ENCODE measurements at places on chromosomes 5 and 9.

- no peak for DNase-seq
Observed at GRCh38 chr5:103894882-103895281, 332.3 kb upstream of the NUDT12 start.

DNA sequence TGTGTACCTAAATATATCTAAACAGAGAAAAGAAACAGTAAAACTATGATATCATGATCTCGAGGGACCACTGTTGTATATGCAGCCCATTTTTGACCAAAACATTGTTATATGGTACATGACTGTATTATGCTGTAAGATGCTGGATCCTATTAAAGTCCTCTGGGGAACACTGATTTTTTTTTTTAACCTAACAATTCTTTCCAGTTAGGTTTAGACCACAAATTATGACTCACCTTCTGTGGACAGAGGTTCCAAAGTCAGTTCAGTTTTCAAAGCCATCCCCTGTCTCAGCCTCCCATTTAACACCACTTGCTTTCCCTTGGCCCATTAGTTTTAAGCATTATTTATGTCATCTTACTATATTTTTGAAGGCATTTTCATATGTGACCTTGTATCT, 27.1 kb downstream of the TRMO start:
- DNase-seq = no peak

GRCh38 chr9:105968811-105969466, 274.6 kb downstream of the TMEM38B start:
- DNase-seq = no peak

DNA sequence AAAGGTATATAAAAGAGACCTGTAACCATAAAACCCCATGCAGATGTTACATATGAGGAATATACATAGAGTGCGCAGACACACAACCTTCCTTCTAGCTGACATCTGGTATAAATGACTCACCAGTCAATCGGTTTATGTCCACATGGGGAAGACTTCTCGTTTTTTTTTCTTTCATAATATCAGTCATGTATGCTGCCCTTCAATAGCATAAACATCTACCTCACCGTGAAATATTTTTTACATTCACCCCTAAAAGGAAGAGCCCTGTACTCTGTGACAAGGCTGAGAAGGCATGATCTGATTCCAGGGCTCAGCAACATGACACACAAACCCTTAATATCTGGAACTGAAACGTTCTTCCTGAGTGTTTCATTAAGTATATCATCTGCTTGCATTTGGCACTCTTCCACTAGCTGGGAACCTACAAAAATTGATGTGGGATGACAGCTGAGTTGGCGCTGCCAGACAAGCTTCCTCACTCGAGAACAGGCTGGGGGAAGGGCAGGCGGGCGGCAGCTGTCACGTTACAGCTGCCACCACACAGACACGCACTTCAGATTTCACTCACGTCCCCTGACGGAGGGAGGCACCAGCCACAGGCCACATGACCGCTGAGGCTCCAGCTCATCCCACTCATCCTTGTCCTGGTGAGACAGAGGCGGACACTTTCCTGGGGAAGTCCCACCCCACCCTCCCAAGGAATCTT, 74.2 kb downstream of the SHB start:
- peak; percentile 94 for DNase-seq

DNA sequence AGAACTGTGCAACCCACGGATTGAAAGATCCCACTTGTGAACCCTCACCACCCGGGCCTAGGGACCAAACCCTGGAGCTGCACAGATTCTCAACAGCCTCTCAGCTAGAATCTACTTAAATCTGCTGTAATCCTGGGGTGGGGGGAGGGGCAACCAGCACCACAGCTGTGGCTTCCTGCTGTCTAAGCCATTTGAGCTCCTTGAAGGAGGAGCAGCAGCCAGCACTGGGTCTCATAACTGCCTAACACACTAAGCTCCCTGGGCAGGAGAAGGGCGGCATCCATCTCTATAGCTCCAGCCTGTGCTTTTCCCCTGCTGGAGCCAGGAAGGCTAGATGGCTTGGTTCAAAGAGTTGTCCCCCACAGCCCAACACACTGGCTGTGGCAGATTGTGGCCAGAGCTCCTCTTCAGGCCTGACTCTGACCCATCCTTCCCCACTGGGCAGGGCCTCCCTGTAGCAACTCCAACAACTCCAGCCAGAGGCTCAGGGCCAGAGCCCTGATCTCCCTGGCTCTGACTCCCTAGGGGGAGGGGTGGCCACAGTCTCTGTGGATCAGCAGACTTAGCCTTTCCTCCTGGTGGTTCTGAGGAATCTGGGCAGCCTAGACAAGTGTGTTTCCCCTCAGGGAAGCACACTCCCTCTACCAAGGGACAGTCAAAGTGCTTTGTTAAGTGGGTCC, 72.0 kb upstream of the C9orf72 start:
- DNase-seq = no peak

- no peak for DNase-seq
Observed at GRCh38 chr5:92904021-92904420, 677.0 kb downstream of the NR2F1-AS1 start.

GRCh38 chr5:943918-944620, 51.4 kb downstream of the TRIP13 start:
- DNase-seq = no peak

DNA sequence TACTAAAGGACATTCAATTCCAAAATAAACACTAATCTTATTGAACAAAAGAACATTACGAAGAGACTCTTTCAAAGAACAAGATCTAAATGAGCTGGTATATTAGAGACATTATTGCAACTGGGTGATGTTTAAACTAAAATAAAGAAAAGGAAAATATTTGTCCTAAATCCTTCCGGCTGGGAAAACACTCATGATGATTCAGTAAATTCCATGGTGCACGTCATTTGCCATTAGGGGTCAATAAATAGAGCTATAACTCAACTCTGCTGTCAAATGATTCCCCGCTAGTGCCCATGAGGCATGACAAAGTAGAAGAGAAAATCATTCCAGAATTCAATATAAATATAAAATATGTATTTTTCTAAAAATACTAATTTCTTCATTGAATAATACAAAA, 565.5 kb upstream of the TUSC1 start:
- DNase-seq = no peak

GRCh38 chr5:170235876-170236864, 3.4 kb downstream of the C5orf58 start:
- no peak for DNase-seq

GRCh38 chr9:110157823-110158664, 49.9 kb downstream of the C9orf152 start:
- peak; percentile 48 for DNase-seq

- peak; percentile 99 for DNase-seq
Observed at GRCh38 chr9:3436629-3437420, 89.0 kb downstream of the RFX3 start.

DNA sequence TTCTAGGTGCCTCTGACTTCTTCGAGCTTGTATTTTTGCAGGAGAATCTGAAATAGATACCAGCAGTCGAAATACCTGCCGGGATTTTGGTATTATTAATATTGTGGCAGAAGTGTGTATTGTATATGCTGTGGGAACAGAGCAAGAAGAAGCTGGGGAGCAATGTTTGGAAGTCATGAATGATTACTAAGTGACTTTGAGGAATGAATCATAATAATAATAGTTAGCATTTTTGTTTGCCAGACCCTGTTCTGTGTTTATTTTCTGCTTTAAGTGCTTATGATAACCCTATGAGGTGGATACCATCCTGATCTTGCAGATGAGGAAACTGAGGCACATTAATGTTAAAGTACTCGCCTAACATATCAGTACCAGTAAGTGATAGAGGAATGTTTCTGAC, 32.4 kb downstream of the RAB24 start:
- no peak for DNase-seq

GRCh38 chr9:104319198-104319597, 184.9 kb upstream of the OR13F1 start:
- DNase-seq = no peak

DNA sequence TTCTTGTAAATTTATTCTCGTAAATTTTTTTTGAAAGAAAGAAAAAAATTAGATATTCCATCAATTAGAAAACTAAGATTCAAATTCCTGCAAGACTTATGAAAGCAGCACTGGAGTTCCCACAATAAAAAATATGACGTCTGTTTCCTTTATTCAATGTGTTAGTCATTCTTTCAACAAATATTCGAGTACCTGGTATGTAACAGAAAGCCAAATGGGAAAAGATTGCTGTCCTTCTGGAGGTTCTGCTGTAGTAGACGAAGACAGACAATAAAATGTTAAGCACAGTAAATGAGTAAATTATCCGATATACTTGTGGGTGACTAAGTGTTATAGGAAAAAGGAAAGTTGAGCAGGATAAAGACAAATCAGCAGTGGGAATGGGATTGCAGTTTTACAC, 92.2 kb downstream of the ADAMTSL1 start:
- DNase-seq = no peak

DNA sequence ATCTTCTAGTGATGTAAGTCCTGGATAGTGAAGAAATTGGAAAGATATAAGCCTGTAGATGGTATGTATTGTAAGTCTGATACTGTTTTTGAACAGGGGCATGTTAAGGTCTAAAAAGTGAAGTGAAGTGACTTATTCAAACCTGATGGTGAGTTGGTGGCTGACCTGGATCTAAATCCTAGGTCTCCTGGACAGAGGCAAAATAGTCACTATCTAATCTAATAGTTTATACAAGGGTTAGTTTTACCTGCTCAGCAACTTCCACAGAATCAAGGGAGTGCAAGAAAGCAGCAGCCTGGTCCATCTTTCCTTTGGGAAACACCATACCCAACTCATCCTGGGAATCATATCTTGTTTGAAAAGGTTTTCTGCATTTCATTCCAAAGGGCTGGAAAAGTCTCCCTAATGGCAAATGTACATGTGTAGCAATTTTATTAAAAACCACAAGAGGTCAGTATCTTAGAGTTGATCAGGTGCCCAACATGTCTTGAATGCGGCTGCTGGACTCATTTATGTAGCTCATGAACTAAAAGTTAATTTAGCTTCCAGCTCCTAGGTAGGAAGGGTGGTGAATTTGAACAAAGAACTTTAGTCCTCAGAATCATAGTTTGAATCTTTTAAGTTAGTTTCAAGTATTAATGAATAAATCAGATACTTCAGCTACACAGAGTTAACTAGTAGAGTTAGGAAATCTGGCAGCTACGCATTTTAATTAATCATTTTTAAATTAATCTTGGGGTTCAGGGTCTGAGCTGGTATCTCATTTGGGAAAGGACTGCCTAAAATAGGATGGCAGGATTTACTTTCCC, 26.0 kb downstream of the SKP2 start:
- DNase-seq = peak; percentile 54

- DNase-seq = peak; percentile 36
Observed at GRCh38 chr5:63563008-63563917, 399.0 kb downstream of the HTR1A start.

DNA sequence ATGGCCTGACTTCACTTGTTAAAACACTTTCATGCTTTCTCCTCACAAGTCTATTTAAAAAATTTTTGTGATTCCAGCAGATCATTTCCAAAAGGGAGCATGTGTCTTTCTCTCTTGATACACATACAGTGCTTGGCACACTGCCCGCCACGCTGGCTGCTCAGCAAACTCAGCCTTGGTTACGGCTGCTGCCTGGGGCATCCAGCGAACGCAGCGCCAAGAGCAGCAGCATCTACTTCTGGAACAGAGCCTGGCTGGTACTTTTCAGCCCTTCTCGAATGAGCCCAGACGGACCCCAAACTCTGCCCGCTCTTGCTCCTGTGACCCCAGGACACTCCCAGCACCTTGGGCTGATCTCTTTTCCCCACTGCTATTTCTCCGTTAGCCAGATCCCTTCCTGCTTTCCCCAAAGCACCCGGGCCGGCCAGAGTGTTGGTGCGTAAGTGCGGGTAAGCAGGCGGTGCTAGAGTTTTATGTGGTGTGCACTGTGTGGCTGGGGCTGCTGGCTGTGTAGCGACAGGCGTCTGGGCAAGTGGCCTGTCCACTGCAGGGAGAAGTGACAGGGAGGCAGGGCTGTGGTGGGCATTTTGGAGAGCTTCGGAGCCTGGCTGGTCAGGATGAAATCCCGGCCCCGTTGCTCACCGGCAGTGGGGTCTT, 73.2 kb downstream of the SH3PXD2B start:
- peak; percentile 54 for DNase-seq

GRCh38 chr5:109351988-109352864, 57.5 kb downstream of the PJA2 start:
- DNase-seq = no peak

DNA sequence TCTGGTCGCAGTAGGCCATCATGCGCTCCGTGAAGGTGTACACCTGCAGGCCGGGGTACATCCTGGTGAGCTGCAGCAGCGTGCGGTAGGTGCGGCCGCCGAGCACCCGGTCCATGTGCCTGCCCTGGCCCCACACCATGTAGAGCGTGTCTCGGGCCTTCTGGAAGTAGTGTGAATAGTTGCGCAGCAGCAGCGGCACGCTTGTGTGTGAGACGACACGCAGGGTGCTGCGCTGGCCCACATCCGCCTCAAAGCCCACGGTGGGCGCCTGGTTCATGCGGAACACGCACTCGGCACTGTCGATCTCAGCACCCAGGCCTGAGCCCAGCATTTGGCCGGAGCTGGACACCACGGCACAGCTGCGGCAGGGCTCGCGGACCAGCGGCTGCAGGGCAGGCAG, 4.5 kb downstream of the ST6GALNAC4 start:
- no peak for DNase-seq

DNA sequence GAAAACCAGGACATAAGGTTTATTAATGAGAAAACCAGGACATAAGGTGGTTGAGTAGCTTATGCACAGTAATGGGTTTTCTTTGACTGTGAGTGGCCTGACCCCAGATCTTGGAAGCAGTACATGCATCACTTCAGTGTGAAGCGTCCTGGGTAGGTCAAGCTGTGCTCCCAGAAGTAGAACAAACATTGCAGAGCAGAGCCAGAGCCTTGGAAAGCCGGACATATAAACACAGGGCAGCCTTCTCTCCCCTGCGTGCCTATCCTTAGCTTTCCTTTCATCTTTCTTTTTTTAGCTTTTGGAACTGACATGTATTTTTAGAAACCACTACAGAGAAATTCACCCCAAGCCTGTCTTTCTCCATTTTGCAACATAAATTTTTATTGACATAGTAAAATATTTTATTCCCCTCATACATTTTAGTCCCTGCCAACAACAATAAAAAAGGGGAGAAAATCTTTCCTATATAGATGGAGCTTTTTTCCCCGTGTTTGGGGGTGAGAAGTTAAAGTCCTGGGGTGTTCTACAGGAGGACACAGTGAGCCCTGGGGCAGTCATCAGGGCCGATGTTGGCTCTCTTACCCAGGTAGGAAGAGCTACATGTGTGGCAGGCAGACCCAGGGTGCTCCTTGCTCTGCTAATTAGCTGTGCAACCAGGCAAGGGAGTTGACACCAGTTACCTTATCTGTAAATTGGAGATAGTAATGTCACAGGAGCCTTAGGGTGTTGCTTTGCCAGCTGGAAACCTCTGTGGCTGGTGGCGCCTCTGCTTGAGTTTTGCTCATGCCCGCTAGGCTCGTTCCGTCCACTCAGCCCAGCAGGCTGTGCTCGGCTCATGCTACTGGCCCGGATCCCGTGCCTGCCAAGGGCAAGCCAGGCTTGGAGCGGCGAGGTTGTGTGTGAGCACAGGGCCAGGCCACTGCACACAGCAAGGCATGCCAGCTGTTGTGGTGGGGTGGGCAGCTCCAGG, 389.6 kb downstream of the KDM4C start:
- DNase-seq = no peak

Data from NCI-H446 treated with DMSO at 0.1 percent for 48 hours (cell line).